ENCODE measurements at places on chromosomes 12 and 14.

DNA sequence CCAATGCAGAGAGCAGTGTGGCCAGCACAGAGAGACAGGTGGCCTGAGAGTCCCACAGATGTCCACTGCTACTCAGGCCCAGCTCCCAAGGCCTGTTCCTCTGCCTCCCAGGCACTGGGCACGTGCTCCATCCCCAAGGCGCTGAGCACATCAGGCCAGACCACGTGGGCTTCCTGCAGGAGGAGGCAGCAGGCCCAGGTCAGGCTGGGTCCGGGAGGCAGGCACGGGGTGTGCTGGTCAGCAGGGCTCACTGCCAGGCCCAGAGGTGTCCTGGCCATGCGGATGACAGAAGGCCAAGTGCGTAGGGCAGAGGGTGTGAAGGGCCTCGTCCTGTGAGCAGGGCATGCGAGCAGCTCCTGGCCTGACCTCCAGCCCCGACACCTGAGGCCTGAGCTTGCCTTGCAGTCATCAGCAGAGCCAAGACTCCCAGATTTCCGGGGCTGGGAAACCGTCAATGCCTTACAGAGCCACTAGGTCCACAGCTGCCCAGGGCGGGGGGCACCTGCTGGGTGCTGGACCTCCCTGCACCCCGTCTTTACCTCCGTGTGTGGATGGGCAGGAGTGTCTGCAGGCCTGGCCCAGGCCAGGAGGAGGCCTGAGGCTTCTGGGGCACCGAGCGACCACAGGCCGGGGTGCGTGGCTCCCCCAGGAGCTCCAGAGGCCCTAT is 14.9 kb downstream of the TRMT61A start:
- DNase-seq: no peak

- DNase-seq: no peak
Observed at GRCh38 chr12:64737539-64737938, 21.7 kb downstream of the GNS start.

- no peak for DNase-seq
Observed at GRCh38 chr12:109679501-109680263, 33.9 kb upstream of the FAM222A start.

DNA sequence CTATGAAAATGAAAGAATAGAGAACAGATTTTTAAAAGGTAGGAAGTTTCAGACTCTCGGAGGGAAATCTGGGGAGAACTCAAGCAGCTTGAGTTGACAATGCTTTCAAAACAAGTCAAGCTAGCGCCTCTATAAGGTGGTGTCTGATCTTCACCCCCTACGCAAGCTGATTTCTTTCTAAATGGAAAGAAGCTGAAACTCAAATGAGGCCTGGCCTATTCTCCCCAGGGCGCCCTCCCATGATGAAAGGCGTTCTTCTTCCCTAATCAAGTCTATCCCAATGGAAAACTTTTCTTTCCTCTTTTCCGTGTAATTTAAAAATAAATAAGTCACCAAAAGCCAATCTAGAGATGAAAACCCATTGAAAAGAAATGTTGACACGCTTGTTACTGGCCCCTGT is 20.6 kb downstream of the PTHLH start:
- no peak for DNase-seq

GRCh38 chr12:45214749-45215418 is 1.0 kb upstream of the ANO6 start:
- no peak for DNase-seq

DNA sequence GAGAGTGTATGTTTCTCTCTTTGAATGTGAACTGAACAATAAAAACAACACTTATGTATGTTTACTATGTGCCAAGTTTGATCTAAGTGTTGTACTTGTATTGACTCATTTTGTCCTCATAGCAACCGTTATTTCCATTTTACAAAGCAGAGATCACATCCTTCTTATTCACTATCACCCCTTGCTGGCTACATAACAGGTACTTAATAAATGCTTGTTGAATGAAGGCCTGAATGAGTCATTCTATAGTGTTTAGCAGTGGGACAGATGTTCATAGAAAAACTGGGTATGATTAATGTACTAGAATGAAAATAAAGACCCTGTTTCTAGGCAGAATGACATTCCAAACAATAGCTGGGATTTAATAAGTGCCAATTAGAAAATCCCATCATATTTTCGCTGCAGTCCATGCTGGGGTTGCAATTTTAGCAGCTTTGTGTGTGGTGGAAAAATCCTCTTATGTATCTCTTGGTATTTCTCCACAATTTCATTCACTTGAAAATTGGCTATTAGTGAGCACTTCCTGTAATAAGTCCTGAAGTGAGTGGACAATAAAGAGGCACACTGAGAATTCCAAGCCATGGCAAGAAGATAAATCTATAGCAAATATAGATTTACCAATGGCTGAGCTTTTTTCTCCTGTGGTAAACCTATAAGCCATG is 86.0 kb downstream of the FAR2 start:
- DNase-seq: no peak

GRCh38 chr14:75822522-75823141 is 159.2 kb downstream of the TGFB3 start:
- DNase-seq: no peak

GRCh38 chr12:66132408-66132807 is 1.9 kb upstream of the LLPH start:
- DNase-seq: peak; percentile 86

GRCh38 chr12:125853670-125854069 is 788.4 kb downstream of the AACS start:
- no peak for DNase-seq

DNA sequence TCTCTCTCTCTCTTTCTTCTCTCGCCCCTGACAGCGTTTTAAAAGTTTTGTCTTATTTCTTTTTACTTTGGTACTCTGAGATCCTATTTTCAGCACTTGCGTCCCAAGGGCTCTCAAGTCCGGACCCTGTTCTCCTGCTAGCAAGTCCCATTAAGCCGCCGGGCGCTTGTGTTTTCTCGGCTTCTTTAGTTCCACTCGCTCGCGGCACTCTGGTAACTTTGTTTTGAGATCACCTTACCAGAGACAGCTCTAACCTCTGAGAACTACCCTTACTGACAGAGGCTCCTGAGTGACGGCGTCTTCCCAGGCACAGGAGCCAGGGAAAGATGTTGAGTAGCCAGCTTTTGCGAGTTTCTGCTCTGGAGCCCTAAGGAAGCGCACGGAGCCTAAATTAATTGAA is 2.7 kb upstream of the MYF5 start:
- DNase-seq: no peak

DNA sequence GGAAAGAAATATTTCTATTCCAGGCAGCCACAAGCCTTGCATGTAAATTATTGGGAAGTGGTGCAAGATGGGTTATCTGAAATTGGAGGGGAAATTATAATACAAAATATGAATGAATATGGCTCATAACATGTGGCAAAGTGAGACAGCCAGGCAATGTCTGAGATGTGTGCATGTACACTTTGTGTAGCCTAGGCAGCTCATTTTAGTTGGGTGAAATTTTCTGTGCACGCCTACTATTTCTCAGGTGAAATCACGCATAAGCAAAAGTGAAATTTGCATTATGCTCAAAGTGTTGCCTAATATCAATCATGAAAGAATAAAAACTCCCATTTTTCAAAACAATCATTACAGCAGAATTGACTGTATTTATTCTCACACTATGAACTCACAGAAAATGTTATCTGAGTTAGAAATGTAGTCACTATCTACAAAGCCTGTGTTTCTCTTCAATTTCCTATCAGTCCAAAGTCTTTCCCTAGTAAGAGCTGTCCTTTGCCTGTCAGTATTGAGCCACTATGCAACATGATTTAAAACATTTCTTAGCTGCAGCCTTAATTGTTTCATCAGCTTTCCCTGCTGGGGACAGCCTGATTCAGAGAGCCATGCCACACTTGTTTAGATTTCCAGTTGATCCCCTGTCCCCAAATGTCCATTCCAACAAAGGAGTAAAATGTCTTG is 80.7 kb downstream of the EPS8 start:
- DNase-seq: no peak

DNA sequence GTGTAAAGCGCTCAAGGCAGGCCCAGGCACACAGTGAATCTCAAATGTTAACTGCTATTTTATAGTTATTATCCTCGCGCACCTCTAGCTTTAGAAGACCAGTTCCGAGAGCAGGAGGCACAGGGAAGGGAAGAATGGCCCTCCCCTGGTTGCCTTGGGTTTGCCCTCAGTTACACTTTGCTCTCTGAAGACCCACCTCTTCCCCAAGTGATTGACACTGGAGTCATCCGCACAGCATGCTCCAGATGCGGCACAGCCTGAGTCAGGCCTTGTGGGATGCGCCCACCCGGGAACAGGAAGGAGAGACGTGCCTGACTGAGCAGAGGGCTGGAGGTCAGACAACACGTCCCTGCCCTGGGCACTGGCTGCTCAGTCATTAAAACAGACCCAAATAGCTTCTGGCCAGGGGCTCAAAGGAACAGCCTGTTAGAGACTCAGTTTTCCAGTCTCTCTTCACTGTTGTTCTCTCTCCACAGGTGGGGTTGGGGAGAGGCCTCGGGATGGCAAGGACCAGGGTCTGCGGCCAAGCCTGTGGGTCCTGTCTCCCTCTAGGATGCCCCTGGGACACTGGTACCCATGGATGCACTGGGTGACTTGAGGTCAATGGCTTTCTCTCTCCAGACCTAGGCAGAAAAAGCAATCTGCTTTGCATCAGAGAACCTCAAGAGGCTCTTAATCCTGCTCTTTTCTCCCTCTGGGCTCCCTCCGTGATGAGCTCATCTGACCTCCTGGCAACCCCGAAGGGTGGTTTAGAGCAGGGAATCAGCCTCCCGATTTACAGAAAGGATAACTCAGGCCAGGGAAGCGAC is 13.6 kb upstream of the MLXIP start:
- no peak for DNase-seq

GRCh38 chr12:77560714-77561113 is 270.0 kb upstream of the NAV3 start:
- no peak for DNase-seq

DNA sequence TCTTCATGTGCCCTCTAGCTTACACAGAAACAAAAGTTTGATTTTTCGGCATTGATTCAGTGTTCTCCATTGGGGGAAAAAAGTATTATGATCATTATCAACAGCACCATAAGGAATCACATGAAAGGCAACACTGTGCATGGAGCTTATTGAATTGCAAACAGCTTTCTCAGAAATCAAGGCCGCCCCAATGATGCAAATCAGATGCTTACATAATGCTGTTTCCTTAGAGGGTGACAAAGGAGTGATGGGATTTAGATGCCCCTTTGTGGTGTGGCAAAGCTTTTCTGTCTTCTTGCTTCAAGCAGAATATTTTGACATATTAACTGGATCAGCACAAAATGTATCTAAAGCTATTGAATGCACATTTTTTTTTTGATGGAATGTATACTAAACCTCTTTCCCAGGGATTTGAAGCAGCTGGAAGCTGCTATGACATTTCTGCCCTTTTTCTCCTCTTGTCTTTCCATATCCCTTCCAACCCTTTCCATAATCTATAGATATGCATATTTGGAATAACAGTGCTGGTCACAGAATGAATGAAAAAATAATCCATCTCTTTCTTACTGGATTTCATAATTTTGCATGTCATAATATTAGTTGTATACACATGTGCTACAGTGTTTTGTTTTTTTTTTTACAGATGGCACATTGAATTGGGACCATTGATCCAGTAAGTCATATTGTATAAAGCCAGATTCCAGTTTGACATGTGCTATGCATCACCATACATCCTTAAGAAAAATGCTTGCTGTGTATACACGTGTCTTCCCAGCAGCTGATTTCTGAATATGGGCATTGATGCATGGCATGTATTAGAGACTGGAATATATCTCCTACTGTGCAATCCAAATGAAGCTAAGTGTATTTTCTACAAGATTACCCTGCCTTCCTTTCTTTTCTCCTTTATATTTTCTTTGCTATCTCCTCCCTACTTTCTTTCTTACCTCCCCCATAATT is 259.7 kb upstream of the DCN start:
- DNase-seq: no peak

DNA sequence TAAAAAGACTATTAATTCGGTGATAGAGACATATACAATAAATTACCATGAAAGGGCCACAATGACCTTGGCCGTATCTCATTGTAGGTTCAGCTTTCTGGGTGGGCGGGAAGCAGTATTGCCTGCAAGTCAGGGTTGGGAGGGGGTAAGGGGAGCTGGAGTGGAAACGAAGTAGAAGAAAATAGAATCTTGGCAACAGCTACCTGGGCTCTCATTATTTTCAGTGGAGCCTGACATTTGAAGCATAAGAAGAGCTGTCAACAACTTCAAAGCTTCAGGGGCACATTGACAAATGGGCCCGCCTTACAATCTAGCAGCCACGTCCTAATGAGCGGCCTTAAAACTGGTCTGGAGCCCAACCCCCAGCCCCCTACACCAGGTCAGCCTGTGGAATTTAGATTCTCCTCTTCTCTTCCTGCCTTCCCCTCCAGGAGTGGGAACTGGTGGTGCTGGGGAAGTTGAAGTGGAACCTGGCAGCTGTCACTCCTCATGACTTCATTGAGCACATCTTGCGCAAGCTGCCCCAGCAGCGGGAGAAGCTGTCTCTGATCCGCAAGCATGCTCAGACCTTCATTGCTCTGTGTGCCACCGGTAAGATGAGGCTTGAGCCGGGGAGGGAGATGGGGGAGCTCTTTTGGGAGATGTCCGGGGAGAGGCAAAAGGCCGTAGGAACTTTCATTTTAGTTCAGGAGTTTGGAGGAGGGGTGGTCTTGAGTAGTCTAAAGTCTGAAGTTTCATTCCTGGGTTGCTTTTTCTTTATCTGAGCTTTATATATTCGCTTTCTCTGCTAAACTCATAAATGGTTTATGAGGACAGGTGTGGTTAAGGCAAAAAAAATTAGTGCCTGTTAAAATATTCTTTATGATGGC is 5.0 kb downstream of the CCND2 start:
- no peak for DNase-seq

GRCh38 chr12:92438641-92439419 is 264.0 kb upstream of the PLEKHG7 start:
- no peak for DNase-seq

DNA sequence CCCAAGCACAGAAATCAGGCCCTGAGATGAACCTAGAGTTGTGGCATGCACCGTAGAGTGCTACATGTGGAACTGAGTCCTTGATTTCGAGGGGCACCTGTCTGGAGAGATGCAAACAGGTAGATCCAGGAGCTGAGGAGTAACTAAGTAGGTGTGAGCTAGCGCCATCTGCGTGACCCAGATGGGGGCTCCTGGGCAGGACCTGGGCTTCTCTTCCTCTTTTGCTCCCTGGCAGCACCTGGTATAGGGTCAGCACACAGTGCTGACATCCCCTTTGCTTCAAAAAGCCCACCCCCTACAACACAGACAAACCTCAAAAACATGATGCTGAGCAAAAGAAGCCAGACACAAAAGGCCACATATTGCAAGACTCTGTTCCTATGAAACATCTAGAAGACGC is 65.8 kb downstream of the PITPNM2 start:
- DNase-seq: no peak

DNA sequence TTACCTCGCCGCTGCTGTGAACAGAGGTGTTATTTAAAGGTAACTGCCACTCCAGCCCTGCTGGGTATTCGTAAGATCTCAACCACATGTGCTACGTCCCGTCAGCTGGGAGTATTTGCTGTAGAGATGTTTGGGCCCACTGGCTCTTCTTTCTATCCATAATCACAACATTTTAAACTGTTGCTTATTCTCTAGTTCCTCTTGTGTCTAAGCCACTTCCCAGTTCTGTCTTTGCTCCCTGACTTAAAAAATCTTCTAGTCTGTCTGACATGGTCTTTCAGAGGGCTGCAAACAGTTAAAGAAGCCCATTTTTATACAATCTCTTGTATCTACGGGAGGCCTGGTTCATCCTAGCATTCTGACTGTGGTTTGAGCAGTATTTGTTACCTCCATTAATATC is 33.2 kb upstream of the HELB start:
- no peak for DNase-seq

- DNase-seq: no peak
Observed at GRCh38 chr14:26887847-26888246, 290.0 kb upstream of the NOVA1 start.
